ENCODE measurements at places on chromosomes 16 and 17.

DNA sequence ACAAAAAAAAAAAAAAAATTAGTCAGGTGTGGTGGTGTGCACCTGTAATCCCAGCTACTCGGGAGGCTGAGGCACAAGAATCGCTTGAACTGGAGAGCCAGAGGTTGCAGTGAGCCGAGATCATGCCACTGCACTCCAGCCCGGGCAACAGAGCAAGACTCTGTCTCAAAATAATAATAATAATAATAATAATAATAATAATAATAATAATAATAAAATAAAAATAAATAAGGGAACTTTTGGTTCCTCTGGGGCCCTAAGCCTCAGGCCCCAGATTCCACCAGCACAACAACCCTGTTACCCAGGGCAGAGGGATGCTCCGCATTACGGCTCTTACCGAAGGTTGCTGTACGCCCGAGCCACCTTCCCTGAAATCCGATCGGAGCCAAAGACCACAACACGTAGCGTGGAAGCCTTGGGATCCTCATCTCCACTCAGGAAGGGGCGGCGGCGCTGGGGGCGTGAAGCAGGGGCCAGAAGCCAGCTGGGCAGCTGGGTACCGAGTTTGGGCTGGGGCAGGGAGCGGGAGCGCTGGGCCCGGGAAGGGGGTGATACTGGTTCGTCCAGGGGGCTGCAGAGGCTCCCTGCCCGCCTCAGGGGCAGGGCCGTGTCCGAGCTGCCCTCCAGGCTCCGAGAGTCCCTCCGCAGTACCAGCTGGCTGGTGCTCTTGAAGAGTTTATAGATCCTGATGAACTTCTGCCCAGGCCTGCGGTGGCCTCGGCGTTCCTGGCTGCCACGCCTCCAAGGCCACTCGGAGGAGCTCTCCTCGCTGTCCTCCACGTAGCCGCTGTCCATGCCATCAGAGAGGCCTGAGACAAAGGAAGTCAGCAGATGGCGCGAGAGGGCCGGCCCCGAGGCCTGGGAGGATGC lies 20.6 kb upstream of the PIK3R6 start:
- no peak for DNase-seq

DNA sequence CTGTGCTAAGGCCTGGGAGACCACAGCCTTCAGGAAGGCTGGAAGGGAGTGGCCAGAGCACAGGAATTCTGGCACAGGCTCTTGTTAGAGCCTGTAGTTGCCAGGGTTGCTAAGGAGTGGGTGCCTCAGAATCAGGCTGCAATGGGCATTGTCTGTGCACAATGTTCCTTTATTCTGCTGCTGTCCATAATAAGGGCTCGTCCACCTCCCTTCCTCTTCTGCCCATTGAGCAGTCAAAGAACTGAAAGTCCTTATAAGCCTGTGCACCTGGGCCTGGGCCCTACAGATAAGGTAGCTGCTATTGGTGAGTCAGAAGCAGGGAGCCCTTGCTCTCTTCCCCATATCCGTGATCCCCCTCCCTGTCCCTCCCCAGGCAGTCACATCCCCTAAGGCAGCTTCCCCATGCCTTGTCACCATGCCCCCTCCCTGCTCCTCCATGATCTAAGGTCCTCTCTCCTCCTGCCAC lies 5.4 kb upstream of the CNGB1 start:
- DNase-seq: no peak

- DNase-seq: no peak
Observed at GRCh38 chr16:23668225-23668624, 10.5 kb upstream of the PLK1 start.

- DNase-seq: peak; percentile 39
Observed at GRCh38 chr16:89890200-89890599, 16.8 kb downstream of the TCF25 start.

GRCh38 chr17:18971801-18972200 lies 19.8 kb downstream of the SLC5A10 start:
- DNase-seq: no peak

DNA sequence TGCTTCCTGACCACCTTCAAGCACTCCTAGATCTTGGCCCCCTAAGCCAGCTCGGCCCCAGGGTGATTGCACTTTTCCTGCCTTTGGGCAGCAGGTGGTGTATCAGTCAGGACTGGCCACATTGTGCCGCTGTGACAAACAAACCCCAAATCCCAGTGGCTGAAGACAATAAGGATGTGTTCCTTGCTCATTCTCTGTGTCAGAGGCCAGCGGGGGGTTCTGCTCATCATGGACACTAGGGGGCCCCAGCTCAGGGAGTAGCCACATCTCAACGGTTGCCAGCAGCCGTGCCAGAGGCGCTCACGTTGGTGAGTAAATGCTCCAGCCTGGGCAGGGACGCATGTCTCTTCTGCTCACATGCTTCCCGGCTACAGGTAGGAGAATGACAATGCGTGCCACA lies 60.4 kb downstream of the ZDHHC7 start:
- peak; percentile 43 for DNase-seq

GRCh38 chr17:7755095-7755890 lies 37.7 kb downstream of the DNAH2 start:
- no peak for DNase-seq

GRCh38 chr17:6757747-6758146 lies 1.9 kb downstream of the XAF1 start:
- DNase-seq: no peak

- no peak for DNase-seq
Observed at GRCh38 chr17:44193326-44194084, 6.2 kb downstream of the ATXN7L3 start.

DNA sequence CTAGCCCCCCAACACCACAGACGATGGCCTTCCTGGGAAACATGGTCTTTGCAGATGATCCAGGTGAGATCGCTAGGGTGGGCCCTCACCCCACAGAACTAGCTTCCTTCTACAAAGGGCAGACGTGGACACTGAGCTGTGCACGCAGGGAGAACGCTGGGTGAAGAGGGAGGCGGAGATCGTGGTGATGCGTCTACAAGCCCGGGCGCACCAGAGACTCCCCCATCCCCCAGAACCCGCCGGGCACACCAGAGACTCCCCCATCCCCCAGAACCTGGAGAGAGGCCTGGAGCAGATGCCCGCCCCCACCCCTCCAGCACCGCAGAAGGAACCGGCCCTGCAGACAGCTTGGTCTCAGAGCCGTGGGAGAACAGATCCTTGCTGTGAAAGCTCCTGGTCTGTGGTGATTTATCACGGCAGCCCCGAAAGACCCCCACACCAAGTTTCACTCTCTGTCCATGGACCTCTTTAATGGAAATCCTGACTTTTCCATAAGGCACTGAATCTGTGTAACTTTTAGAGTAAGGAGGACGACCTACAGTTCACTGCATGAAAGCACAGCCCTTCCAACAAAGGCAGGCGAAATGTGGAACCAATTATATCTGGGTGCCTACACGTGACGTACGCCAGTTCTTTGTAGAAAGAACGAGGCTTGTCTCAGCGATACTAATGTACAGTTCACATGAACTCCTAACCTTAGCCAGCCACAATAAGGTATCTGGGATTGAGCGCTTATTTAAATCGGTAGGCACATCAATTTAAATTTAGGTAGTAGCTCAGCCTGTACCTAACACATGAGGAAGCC lies 88.5 kb downstream of the ANKRD11 start:
- DNase-seq: no peak

DNA sequence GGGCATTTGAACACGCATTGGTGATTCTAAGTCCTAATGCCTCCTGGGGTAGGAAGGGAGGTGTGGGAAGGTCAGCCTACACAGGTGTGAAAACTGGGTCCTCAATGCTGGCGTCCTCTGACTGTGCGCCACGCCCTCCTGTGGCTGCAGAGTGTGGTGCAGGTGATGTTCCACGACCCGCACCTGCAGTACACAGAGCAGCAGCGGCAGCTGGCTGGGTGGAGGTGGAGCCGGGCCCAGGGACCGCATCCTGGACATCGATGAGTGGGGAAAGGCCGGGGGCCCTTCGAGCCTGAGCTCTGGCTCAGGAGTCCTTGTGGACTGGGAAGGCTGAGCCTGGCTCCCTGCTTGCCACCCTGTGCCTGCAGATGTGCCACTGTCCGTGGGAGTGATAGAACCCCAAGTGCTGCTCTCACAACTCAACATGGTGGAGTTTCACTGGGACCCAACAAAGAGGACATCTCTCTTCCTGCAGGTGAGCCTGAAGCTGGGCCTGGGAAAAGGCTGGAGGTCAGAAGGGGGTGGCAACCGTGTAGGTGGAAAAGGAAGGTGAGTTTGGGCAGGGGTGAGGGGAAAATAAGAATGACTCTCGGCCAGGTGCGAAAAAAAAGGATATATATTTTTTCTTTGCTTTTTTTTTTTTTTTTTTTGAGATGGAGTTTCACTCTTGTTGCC lies 14.0 kb upstream of the STAC2 start:
- DNase-seq: peak; percentile 83

DNA sequence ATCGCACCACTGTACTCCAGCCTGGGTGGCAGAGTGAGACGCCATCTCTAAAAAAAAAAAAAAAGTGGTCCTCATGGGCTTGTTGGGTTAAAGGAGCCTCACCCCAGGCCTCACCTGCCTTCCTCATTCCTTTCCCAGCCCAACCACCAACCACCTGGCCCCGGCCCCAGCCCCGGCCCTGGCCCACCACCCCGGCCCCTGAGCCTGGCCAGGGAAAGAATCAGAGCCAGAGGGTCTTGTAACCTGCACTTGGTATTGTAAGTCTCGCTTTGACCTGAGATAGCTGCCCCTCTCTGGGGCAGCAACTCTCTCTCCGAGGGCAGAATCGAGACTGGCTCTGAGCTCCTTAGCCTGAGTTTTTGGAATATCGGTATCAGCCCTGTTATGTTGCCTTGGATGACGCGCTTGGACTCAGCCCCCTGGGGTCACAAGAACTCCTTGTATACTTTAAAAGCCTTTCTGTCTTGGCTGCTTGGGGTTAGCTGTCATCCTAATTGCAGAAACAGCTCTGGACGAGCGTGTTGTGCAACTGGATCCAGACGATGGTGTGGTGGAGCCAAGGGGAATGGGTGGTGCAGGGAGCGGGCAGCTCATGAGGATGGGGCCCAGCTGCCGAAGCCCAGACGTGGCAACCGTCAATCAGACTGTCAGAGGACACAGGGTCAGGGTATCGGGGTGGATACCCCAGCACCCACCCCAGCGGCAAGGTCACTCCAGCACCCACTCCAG lies 14.6 kb downstream of the SMTNL2 start:
- DNase-seq: no peak

DNA sequence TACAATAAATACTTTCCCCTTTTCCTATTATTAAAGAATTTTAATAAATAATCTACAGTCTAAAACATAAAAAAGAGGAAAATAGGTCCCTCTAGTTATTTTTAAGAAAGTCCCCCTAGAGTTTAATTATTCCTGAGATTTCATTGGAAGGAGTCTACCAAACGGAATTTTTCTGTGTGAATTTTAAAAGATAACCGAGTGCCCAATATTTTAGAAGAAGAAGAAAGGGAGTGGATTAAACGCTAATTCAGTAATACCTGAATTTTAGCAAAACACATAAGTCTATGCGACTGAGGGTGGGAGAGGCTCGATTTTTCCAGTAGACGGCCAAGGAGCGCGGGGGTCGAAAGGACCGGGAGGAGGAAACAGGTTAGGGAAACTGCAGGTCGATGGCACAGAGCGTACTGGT lies 2.2 kb downstream of the HOXB2 start:
- DNase-seq: no peak

GRCh38 chr16:30357085-30357714 lies 2.1 kb upstream of the CD2BP2 start:
- no peak for DNase-seq

- DNase-seq: no peak
Observed at GRCh38 chr16:31080756-31081419, 6.7 kb downstream of the ZNF646 start.

DNA sequence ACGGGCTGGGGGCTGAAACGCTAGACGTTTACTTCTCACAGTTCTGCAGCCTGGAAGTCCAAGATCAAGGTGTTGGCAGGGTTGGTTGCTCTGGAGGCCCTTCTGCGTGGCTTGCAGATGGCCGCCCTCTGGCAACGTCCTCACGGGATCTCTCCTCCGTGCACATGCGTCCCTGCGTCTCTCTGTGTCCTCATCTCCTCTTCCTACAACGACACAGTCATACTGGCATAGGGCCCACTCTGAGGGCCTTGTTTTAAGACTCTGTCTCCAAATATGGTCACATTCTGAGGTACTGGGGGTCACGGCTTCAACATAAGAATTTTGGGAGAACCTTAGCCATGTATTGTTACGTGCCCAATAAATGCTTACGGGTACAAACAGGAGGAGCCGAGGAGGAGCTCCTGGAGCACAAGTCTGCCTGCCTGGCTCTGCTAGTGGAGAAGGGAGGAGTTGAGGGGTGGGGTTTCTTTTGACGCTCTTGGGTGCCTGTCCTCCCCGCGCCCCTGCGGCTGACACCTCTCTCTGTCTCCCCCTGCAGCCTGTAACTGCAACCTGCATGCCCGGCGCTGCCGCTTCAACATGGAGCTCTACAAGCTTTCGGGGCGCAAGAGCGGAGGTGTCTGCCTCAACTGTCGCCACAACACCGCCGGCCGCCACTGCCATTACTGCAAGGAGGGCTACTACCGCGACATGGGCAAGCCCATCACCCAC lies 141.1 kb downstream of the NTN1 start:
- no peak for DNase-seq

GRCh38 chr16:85553436-85554113 lies 59.5 kb upstream of the GSE1 start:
- DNase-seq: peak; percentile 43

GRCh38 chr17:29158096-29158487 lies 22.1 kb downstream of the MYO18A start:
- DNase-seq: no peak

DNA sequence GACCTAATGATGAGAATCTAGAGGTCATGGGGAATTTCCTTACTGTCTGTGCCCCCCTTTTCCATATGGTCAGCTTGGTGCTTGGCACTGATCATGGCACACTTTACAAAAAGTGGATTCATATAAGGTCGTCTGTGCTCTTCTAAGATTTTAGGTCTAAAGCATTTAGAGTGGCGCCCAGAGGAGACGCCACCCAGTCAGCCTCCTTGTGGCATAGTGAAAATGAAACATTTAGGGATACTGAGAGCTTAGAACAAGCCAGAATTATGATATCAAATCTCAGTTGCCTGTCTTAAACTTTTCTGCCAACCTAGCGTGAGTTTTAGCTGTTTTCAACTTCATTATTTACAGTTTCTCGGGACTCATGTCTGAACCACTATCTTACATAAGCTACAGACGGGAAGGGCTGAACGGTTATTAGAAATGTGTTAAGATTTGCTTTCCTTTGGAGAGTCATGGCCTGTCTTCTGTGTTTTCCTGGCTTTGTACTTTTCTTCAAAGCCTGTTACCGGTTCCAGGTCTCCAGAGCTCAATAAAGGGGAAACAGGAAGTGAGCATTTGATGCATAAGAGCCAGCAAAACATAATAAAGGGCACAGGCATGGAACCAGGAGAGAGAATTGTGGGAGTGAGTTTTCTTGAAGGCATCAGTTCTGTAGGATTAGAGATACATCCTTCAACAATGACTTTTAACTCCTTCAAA lies 13.7 kb downstream of the ZNRF1 start:
- DNase-seq: peak; percentile 24

GRCh38 chr17:34368946-34369500 lies 6.0 kb upstream of the CCL1 start:
- no peak for DNase-seq

- DNase-seq: no peak
Observed at GRCh38 chr17:55159251-55159650, 105.5 kb upstream of the HLF start.

GRCh38 chr17:55829995-55830612 lies 79.3 kb downstream of the PCTP start:
- DNase-seq: no peak

GRCh38 chr16:6993544-6993943 lies 339.1 kb upstream of the RBFOX1 start:
- no peak for DNase-seq

- no peak for DNase-seq
Observed at GRCh38 chr16:13178318-13178717, 276.9 kb downstream of the SHISA9 start.

- DNase-seq: peak; percentile 53
Observed at GRCh38 chr17:3043737-3044365, 19.6 kb downstream of the OR1D5 start.

GRCh38 chr17:6402258-6402657 lies 32.7 kb downstream of the AIPL1 start:
- no peak for DNase-seq

Data from activated naive CD4-positive, alpha-beta T cell treated with anti-CD3 and anti-CD28 coated beads for 36 hours (primary cell).